ENCODE measurements at places on chromosomes 16 and 17.

- no peak for DNase-seq
Measured at GRCh38 chr17:20206068-20206467, 196.9 kb downstream of the SPECC1 start.

GRCh38 chr16:80337786-80338185 is 203.0 kb upstream of the DYNLRB2 start:
- DNase-seq = no peak

- DNase-seq = no peak
Measured at GRCh38 chr17:34241062-34241461, 14.0 kb upstream of the CCL2 start.

GRCh38 chr17:43360376-43360738 is 38.4 kb upstream of the ARL4D start:
- no peak for DNase-seq

DNA sequence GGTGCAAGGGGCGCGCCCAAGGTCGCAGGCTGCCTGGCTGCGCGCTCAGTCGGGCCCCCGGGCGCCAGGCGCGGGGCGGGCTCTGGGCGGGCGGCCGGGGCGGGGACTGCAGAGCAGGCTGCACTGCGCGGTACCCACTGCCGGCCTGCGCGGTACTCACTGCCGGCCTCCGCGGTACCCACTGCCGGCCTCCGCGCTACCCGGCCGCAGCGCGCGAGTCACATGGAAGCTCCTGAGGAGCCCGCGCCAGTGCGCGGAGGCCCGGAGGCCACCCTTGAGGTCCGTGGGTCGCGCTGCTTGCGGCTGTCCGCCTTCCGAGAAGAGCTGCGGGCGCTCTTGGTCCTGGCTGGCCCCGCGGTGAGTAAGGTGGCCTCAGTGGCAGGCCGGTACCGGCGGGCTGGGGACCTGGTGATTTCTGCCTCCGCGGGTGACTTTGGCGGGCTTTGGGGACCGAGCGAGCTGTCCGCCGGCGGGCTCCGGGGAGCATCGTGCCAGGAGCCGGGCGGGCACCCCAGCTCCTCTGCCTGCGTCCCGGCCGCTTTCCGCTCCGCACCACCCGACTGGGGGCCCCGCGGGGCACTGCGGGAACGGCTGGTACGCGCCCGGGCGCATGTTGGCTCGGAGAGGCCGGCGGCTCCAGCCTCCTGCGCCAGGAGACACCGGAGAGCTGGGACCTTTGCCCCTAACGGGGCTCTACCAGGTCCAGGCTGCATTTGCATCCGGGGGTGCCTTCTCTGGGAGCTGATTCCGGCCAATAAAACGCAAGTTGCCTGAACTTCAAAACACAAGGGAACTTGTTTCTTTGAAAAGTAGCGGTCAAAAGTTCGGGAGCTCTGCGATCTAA is at the start of gene SLC47A1:
Gene SLC47A1, plus strand, starts transcription at position 137 of the 844 bp plus-strand sequence. Its CDS starts 86 bp downstream, at position 223.
- DNase-seq = no peak

DNA sequence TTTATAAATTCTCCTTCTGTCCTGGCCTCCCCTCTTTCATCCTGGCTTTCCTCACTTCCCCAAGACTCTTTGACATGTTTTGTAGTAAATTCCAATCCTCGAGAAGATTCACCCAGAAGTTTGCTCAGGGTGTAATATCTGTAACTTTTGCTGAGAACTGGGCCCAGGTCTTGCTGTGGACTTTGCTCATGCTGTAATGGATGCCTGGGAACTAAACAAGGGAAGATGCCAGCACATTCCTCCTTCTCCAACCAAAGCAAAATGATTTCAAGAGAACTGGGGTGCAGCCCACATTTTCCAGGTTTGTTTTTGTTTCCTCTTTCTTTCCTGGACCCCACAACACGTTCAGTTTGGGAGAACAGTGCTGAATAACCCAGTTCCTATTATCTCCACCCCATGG is 6.6 kb upstream of the SALL1 start:
- no peak for DNase-seq

DNA sequence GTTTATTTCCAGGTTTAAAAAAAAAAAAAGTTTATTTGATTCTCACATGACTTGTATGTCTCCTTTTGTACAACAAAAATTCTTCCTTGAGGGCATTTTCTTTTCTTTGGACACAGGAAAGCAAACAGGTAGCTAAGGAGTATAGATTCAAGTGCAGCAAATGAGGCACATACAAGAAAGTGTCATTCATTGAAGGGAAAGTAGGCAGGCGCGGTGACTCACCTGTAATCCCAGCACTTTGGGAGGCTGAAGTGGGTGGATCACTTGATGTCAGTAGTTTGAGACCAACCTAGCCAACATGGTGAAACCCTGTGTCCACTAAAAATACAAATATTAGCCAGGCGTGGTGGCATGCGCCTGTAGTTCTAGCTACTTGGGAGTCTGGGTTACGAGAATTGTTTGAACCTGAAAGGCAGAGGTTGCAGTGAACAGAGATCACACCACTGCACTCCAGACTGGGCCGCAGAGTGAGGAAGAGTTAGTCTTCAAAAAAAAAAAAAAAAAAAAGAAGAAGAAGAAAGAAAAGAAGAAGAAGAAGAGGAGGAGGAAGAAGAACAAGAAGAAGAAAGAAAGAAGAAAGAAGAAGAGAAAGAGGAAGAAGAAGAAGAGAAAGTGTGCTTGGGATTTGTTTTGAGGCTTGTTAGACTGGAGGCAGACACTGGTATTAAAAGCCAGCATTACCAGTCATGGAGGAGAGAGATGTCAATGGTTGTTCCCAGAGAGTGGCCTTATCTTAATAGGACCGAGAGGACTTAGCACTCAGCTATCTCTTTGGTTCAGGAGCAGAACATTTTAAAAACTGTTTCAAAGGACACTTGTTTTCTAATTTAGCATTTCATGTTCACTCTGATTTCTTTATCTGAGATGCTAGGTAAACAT is 19.7 kb downstream of the GINS3 start:
- DNase-seq = no peak

GRCh38 chr17:1755827-1756262 is 6.0 kb upstream of the SERPINF1 start:
- no peak for DNase-seq

Data from occipital lobe (tissue), 3 donors.